Temporal lobe (tissue), 4 donors: ENCODE measurements at places on chromosomes 2 and 18. TPM values are rescaled to one million over a fixed set of nuclear protein-coding genes. Genes with fewer than 3 reads are reported as not detected.

Gene LRRTM4
- 32.2 TPM for total RNA-seq

Gene FN1
- 203 TPM for total RNA-seq

Gene LIPG
- 11.8 TPM for total RNA-seq

Gene ASXL3
- 91.7 TPM for total RNA-seq

Gene TRIM54
- total RNA-seq, result not detected
